ENCODE measurements at places on chromosomes 1 and 21. TPM values are rescaled to one million over a fixed set of nuclear protein-coding genes. Genes with fewer than 3 reads are reported as not detected.

TMEM269 gene
- not detected for total RNA-seq

SYNJ1 gene
- total RNA-seq: 2.7 TPM

CLCC1 gene
- 16.3 TPM for total RNA-seq

TFF2 gene
- not detected for total RNA-seq

TFF1 gene
- total RNA-seq: not detected

NTMT2 gene
- total RNA-seq: not detected

LCE3D gene
- not detected for total RNA-seq

TMEM234 gene
- 20.0 TPM for total RNA-seq

MYBPH gene
- 8.5 TPM for total RNA-seq

S100A8 gene
- total RNA-seq: not detected

GBP5 gene
- not detected for total RNA-seq

USH2A gene
- not detected for total RNA-seq

LRRN2 gene
- total RNA-seq: not detected

RAD54L gene
- 2.9 TPM for total RNA-seq

UQCRHL gene
- total RNA-seq: 3.1 TPM

IQGAP3 gene
- 22.8 TPM for total RNA-seq

SYT2 gene
- total RNA-seq: not detected

SERPINC1 gene
- total RNA-seq: 0.13 TPM

LCE1A gene
- not detected for total RNA-seq

ATP8B2 gene
- 64.0 TPM for total RNA-seq

ADGRL4 gene
- 22.1 TPM for total RNA-seq

SERTAD4 gene
- 1.3 TPM for total RNA-seq

PLEKHN1 gene
- not detected for total RNA-seq

KLHDC9 gene
- total RNA-seq: 0.96 TPM

SUMO3 gene
- total RNA-seq: 80.0 TPM

PLPP3 gene
- 283 TPM for total RNA-seq
